GM12892 (cell line): ENCODE measurements at places on chromosomes 3 and 15.

GRCh38 chr15:40072216-40072990 lies 33.4 kb upstream of the SRP14 start:
- no peak for DNase-seq

DNA sequence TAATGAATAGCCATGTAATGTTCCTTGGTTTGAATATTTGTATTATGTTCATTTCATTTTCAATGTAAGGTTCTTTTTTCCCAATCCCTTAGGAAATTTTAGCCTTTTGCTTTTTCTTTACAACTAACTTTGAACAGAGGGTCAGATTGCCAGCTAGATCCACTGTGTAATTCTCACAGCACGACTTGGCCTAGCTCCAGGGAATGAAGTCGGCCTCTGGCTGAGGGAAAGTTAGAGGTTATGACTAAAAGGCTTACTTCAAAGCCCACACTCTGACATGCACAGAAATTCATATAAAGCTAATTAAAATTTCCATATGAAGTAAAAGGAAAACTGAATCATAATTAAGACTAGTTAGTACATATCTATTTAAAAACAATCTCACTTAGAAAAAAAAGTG lies 38.7 kb downstream of the ROBO1 start:
- DNase-seq, result no peak

- DNase-seq, result no peak
These were observed 43.4 kb downstream of the TSC22D2 start for GRCh38 chr3:150451329-150452048.

- no peak for DNase-seq
These were observed 358.6 kb upstream of the BCHE start for GRCh38 chr3:166195808-166196207.

DNA sequence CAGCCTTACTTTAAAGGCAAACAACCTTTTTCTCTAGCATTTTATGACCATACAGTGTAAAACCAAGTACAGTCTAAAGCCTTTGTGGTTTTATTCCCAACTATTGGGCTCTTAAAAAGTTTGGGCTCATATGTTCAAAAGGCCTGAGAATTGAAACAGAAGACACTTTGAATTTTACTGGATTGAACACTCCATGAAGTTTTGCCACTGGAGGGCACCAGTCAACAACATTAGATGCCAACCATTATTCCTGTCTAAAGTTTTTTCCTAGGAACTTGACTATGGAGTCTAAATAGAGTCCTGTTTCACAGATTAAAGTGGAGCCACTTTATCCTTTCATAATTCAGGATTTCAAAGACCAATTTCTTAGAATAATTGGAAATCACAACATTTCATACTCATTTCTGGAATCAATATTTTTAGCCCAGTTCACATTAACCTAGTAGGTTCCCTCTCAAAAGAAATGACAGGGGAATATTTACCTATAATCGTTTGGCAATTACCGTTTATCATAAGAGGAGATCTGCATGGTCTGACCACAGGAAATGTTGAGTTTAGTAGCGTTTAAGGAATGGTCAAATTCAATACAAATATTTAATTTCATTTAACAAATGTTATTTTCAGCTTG lies 244.1 kb upstream of the PDZRN3 start:
- no peak for DNase-seq

- no peak for DNase-seq
These were observed 22.1 kb downstream of the IQCH start for GRCh38 chr15:67276666-67277065.

- DNase-seq, result no peak
These were observed 1.0 kb downstream of the XYLB start for GRCh38 chr3:38347421-38348200.

DNA sequence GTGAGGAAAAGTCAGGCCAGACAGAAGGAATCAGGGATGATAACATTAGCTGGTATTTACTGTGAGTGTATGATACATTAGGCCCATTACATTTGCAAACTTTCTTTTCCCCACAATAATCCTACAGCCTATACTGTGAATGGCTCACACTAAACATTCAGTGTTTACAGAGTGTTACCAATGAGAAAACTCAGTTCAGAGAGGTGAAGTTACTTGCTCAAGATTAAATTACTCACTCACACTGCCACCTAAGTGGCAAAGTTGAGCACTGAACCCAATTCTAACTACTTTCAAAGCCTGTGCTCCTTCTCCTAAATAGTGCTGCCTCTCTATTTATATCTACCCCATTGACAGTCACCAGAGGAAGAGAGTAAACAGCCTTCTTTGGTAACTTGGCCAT lies 8.5 kb downstream of the XPC start:
- DNase-seq, result no peak

DNA sequence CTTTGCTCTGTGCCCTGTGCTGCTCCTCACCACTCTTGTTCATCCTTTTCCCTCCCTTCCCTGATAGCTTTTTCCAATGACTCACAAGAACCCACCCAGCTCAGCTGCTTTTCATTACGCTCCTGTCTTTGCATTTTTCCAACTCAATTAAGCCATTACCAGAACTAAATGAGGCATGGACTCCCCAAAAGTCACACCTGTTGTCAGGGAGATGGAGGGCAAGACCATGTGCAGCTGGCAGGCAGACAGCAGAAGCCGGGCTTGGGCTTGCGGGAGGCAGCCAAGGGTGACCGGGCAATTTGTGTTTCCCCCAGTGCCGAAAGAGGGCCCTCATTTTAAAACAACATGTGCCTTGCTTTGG lies 64.3 kb downstream of the CASR start:
- DNase-seq, result no peak

GRCh38 chr3:75042941-75043340 lies 428.5 kb upstream of the CNTN3 start:
- no peak for DNase-seq

DNA sequence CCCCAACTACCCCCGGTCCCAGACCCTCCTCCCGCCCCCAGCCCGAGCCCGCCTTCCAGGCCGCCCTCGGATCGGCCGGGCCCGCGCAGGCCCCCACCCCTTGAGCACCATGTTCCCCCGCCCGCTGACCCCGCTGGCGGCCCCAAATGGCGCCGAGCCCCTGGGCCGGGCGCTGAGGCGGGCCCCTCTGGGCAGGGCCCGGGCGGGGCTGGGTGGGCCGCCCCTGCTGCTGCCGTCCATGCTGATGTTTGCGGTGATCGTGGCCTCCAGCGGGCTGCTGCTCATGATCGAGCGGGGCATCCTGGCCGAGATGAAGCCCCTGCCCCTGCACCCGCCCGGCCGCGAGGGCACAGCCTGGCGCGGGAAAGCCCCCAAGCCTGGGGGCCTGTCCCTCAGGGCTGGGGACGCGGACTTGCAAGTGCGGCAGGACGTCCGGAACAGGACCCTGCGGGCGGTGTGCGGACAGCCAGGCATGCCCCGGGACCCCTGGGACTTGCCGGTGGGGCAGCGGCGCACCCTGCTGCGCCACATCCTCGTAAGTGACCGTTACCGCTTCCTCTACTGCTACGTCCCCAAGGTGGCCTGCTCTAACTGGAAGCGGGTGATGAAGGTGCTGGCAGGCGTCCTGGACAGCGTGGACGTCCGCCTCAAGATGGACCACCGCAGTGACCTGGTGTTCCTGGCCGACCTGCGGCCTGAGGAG lies 472 bp downstream of the CHST14 start:
- peak; percentile 44 for DNase-seq

DNA sequence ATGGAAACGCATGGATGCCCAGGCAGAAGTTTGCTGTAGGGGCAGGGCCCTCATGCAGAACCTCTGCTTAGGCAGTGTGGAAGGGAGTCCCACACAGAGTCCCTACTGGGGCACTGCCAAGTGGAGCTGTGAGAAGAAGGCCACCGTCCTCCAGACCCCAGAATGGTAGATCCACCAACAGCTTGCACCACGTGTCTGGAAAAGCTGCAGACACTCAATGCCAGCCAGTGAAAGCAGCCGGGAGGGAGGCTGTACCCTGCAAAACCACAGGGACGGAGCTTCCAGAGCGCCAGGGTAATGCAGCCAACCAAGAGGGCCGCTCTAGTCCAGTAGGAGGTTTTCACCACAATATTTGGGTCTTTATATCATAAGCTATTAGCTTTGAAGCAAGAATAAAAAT lies 97.1 kb upstream of the IQSEC1 start:
- DNase-seq, result no peak

GRCh38 chr3:47149339-47149933 lies 14.5 kb downstream of the SETD2 start:
- DNase-seq, result no peak

DNA sequence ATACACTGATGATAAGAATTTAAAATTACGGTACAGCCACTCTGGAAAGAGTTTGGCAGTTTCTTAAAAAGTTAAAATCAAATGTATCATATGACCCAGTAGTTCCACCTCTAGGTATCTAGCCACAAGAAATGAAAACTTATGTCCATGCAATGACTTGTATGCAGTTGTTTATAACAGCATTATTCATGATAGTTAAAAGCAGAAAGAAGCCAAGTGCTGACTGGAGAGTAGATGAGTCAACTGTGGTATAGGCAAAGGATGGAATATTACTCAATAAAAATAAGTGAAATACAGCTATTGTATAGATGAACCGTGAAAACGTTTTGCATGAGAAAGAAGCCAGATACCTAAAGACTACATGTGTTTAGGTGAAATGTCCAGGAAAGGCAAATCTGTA lies 14.8 kb downstream of the GPR87 start:
- no peak for DNase-seq

DNA sequence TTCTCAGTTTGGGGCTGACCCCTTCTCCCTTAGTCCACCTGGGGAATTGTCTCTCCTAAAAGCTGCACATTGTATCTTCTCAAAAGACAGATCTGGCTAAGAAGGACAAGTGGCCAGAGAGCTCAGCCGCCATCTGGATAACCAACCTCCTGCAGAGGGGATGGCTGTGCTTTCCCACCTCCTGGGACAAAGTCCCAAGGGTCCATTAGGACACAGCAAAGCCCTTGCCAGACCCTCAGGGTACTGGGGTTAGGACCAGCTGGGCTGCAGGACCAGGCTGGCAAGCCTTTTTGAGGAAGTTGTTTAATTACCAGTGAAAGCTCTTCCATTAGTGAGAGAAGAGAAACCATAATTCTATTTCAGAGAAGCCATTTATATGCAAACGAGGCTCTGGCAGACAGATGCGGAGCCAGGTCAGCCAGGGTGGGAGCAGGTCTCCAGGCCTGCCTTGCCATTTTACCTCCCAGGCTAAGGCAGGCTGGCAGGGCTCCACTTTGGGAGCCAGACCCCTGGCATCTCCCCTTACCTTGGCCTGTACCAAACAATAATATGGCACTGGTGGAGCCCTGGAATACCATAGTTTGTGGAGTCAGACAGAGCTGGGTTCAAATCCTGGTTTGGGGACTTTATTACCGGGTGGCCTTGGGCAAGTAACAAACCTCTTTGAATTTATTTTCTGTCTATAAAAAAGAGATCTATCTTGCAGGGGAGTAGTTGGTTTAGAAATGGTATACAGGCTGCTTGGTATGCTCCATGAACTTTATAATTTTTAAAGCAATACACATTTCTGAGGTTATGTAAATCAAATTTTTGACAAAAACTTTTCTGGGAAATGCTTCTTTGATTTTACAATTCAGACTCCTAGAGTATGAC lies 17.9 kb downstream of the SHF start:
- no peak for DNase-seq

DNA sequence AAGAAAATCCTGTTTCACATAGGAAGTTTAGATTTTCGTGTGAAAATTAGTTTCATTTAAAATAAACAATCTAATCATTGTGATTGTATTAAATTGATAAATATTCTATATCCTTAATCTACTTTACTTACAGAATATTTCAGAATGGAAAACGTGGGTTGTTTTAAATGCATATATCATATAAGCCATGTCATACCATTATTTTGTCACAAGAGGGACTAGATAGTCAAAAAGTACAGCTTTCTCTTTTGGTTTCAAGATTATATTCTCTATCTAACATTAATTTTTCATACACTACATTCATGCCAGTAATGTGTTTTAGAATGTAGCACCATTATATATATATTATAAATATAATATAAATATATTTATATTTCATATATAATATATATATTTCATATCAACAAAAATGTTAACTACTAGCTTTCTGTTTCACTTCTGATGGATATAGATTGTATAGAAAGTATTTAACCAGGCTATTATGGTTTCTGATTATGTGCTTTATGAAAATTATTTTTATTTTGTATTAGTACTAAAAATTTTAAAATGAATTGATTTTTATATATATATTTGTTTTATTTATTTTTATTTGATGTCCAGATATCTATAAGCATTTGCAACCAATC lies 45.3 kb downstream of the OSTN start:
- no peak for DNase-seq

DNA sequence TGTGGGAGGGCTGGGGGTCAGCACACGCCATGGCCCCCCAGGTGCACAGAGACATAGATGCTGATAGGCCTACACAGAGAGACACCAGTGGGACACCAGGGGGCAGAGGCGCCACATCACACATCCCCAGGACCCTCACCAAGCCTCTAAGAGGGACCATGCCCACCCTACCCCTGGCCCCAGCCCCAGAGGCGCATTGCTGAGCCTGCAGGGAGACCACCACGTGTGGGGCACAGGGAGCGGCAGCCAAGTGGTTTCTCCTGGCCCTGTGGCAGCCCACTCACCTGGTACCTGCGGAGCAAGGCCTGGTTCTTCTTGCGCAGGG lies 1.2 kb downstream of the CCDC9B start:
- DNase-seq, result no peak

- DNase-seq, result no peak
These were observed 43.5 kb downstream of the CFAP92 start for GRCh38 chr3:128950223-128950938.

DNA sequence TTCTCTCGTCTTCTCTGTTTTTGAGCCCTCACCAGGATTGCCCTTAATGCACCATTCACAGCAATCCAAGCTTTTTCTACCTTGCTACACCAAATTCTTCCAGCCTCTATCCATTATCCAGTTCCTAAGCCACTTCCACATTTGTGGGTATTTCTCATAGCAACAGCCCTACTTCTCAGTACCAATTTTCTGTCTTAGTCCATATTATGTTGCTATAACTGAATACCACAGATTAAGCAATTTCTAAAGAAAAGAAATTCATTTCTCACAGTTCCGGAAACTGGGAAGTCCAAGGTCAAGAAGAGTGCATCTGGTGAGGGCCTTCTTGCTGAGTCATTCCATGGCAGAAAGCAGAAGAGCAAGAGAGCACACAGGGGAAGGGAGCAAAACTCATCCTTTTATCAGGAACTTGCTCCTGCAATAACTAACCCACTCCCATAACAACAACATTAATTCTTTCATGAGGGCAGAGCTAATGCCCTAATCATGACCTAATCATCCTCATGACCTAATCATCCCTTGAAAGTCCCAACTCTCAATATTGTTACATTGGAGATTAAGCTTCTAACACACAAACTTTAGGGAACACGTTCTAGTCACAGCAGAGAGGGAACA lies 9.7 kb upstream of the EIF1B start:
- DNase-seq, result no peak

DNA sequence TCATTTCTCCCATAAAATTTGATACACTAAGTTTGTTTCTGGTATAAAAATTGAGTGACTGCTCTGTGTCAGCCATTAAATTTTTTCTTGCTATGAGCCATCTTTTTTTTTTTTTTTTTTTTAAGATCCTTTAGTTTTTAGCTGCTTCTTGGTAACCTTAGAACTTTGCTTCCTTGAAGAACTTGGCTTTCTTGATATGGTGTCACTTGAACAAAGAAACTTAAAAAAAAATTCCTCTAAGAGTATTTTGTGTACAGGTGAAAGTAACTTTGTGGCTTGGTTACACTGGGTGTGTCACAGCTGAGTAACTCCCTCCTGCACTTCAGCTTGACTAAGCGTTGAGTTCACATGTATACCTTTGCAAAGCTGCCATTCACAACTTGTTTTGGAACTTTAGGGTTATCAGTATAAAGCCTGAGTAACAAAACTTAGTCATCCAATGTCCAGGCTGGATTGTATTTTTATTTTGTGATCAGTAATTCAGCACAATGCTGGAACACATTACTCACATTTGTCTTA lies 6.5 kb downstream of the CHD2 start:
- DNase-seq, result no peak
